NT2/D1 (cell line): ENCODE measurements at places on chromosomes 13 and 19.

- DNase-seq: no peak
Measured at GRCh38 chr19:33550768-33551167, 29.2 kb upstream of the PEPD start.

- no peak for DNase-seq
Measured at GRCh38 chr13:48110132-48110868, 15.4 kb upstream of the MED4 start.

- DNase-seq: no peak
Measured at GRCh38 chr19:19582471-19582870, 36.0 kb downstream of the PBX4 start.

GRCh38 chr19:55386493-55386971, 800 bp downstream of the RPL28 start:
- no peak for DNase-seq

GRCh38 chr13:68304286-68304893, 1074.3 kb upstream of the PCDH9 start:
- DNase-seq: peak; percentile 2

DNA sequence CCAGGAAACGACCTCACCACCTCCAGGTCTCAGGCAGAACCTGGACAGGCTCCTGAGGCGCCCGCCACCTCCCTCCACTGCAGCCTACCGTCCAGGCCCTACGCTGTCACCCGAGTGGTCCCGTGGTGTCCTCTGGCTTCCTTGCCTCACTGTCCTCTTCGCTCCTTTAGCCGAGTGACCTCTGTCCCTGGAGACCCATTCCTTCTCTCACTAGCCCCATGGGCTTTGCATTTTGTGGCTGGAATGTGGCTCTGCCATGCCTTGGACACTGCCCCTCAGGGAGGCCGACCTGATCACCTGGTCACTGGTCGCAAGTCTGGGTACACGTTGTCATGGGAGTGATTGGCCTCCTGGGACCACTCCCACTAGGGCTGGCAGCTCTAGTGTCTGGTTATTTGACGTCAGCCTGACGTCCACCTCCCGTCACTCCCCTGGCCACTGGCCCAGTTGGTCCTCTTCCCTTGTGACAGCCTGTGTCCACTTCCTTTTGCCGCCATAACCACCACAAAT, 17.9 kb downstream of the SLC25A42 start:
- DNase-seq: no peak

GRCh38 chr13:33381906-33382305, 96.4 kb upstream of the STARD13 start:
- DNase-seq: no peak

GRCh38 chr19:3459089-3459881, 21.0 kb downstream of the SMIM24 start:
- DNase-seq: peak; percentile 79

DNA sequence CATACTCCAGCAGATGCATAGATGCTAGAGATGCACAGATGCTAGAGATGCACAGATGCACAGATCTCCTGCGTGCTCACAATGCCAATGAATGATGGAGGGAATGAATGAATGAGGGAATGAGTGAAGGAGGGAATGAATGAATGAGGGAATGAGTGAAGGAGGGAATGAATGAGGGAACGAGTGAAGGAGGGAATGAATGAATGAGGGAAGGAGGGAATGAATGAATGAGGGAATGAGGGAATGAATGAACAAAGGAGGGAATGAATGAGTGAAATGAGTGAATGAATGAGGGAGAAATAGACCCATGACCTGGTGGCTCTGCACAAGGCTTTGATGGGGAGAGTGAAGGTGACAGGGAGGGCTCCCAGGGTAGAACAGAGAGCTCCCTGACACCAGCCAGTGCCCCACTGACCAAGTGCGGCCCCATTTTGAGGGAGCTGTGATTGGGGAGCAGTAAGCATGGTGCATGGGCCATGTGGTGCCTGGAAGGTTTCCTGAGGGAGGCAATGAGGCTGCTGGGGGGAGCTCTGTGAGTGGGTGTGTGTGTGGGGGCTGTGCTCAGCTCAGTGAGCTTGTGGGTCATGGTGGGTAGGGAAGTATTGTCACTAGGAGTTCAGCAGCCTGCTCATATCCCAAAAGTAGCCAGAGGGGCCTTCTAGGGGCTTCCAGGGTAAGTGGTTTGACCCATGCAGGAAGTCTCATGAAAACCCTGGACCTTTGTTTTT, 12.7 kb downstream of the SLC27A1 start:
- DNase-seq: no peak

GRCh38 chr19:6735181-6735911, 2.0 kb downstream of the GPR108 start:
- no peak for DNase-seq

- no peak for DNase-seq
Measured at GRCh38 chr19:36128392-36128736, 11.5 kb upstream of the CAPNS1 start.

- no peak for DNase-seq
Measured at GRCh38 chr13:103931331-103931845, 865.2 kb upstream of the SLC10A2 start.

DNA sequence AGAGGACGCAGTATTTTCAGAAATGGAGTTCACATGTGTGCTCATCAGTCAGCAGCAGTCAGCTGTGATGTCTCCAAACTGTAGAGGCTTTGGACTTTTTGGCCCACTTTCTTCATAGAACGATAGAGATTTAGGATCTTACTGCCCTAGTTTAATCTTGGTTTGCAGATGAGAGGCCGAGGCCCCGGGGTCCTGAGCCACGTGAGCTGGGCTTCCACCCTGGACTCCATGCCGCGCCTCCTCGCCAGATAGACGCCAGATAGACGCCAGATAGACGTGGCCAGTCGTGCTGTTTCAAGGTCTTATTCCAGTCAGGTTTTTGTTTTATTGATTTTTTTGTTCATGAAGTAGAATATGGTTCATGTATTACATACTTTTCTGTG, 11.7 kb upstream of the MCF2L start:
- DNase-seq: no peak

- no peak for DNase-seq
Measured at GRCh38 chr13:49292742-49293486, 45.2 kb downstream of the CDADC1 start.

- no peak for DNase-seq
Measured at GRCh38 chr19:57688011-57688763, 6.4 kb downstream of the ZNF551 start.

DNA sequence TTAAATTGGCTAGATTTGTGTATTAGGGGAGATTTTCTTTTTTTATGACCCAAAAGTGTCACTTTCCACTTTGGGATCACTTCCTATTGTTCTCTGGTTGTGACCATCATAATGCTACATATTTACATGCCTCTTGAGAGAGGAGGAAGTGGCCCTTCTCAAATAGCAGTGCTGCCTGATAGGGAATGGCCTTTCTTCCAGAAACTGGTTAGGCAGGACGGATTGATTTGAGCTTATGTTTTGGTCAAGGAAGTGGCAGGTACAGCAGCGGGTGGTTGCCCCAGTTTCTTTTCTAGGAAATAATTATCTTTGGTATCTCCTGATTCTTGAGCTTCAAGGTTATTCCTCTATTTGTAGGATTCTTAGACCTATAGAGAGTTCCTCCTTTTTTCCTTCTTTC, 21.9 kb upstream of the WTIP start:
- no peak for DNase-seq

- no peak for DNase-seq
Measured at GRCh38 chr19:41320568-41320967, 10.6 kb downstream of the CCDC97 start.
